ENCODE measurements at places on chromosomes 12 and 14.

DNA sequence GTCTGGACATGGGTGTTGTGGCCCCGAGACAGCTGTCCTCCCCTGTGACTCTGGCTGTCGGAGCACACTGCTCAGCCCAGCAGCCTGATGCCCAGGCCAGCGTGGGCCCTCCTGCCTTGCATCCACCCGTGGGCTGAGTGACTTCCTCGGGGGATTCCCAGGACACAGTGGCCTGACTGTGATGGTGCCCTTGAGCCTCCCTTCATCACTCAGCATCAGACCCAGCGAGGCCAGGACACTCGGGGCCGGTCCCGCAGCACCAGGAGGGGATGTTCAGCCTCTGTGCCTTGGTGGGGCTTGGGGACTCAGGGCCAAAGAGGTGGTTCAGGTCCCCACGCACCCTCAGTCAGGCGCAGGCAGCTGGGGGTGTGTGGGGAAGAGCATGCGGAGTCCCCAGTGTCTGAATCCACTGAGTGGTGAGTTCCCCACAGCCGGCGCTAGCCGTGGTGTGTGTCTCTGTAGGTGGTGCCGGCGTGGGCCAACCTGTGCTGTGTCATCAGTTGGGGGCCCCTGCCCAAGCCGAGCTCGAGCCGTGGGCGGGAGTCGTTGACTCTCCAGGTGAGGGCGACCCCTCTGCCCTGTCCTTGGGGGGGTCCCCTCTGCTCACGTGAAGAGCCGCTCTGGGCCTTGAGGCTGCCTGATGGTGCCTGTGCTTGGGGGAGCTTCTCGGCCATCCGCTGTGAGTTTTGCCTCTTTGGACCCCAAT lies 185.8 kb downstream of the ADGRD1 start:
- no peak for DNase-seq

DNA sequence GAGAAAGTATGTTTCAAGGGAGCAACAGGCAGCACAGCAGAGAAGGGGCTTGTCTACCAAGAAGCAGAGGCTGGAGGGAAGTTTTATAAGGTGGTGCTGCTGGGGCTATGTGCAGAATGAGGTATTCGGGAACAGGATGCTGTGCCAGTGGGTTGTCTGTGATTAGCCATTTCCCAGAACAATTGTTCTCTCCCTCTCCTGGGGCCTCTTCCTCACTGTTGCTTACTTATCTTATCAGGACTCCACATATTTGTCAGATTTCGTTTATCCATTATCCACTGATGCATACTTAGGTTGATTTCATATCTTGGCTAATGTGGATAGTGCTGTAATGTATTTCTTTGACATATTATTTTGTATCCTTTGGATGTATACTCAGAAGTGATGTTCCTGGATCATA lies 195.1 kb upstream of the RTL1 start:
- DNase-seq = no peak

- DNase-seq = no peak
Measured at GRCh38 chr12:95943330-95943842, at the start of gene AMDHD1. Gene AMDHD1, plus strand, starts transcription at chr12:95943331. Its CDS starts 68 bp downstream, at chr12:95943399.

DNA sequence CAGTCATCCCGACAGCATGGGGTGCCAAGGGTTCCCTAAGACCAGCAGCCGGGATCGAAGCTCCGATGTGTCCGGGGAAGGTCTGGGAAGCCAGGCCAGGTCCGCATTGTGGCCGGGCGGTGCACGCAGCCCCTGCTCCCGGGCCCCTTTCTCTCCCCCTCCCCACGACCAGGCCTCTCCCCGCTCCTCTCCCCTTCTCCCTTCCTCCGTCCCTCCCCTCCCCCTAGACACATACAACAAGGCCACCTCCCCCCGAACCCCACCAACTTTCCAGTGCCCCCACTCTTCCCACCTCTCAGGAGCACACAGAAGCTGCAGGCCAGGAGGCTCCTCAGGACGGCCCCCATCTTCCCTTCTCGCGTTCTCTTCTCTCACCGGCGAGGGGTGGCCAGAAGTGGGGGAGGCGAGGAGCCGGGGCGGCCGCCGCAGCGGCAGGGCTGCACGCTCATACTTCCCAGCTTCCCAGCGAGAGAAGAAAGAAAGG lies 413 bp downstream of the LRP6 start:
- no peak for DNase-seq

DNA sequence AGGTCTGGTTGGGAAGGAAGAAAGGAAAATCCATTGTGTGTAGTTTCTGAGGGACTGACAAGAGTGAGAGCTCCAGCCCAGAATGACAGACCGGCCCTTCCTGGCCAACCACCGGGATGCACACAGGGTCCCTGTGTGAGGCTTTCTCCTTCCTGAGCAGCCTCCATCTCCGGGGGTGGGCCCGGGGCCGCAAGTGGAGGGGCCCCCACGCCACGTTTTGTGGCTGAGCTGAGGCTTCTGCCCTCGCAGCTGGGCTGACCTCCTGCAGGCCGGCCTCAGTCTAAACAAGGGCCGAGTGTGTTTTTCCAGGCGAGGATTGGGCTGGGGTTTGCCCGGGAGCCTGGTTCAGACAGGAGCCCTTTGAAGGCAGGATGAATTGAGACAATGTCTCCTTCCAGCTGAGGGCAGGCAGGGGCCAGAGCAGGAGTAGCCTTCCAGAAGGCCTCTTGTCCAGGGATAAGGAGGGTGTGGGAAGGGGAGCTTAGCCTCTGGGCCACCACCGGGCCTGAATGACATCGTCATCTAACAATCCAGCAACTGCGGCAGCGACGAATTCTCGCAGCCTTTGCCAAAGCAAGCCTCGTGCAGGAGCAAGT lies 96.5 kb upstream of the NCOR2 start:
- DNase-seq = no peak

- DNase-seq = no peak
Measured at GRCh38 chr12:6520186-6520585, 14.1 kb upstream of the GAPDH start.

- no peak for DNase-seq
Measured at GRCh38 chr14:55348766-55349453, 62.7 kb downstream of the ATG14 start.

DNA sequence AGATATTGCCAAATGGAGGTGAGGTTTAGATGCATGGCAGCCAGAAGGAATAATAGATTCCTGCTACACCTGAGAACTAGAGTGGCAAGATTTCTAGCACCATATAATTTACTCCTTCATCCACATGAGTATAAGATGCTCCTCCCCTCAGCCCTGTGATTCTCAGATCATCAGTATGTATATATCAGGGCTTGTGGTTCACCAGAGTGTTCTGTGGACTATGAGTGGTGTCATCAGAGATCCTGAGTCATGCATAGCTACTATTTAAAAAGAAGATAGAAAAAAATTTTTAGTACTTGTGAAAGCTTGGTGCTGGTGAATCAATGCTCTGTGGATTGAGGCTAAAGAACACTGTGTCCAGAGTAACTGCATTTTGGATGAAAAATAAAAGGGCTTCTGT lies 285.9 kb downstream of the BMP4 start:
- peak; percentile 33 for DNase-seq

DNA sequence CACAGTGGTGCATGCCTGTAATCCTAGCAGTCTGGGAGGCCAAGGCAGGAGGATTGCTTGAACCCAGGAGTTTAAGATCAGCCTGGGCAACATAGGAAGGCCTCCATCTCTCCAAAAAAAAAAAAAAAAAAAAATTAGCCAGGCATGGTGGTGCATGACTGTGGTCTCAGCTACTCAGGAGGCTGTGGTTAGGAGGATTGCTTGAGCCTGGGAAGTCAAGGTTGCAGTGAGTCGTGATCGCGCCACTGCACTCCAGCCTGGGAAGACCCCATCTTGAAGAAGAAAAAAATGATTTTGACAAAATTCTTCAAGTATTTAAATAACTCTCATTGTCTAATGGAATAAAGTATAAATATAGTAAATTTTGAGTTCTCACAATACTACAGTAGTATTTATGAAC lies 219.2 kb upstream of the SSTR1 start:
- no peak for DNase-seq

DNA sequence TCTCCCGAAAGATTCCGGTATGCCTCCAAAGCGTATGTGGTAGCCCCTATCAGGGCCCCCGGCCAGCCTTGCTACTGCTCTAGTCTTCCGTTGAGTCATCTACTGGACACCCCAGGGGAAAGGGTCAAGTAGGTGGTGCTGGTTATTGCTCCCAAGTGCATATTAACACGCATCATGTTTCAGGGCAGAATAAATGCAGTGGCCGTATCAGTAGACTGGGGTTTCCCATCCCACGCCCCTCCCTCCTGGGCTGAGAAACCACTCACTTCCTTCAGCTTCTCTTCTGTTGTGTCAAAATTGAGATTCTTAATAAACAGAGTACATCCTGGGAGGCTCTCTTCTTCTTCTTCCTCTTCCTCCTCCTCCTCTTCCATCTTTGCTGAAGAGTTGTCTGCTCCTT lies 39.3 kb downstream of the RBM19 start:
- DNase-seq = no peak

- no peak for DNase-seq
Measured at GRCh38 chr14:79098324-79098723, 928.2 kb downstream of the NRXN3 start.

DNA sequence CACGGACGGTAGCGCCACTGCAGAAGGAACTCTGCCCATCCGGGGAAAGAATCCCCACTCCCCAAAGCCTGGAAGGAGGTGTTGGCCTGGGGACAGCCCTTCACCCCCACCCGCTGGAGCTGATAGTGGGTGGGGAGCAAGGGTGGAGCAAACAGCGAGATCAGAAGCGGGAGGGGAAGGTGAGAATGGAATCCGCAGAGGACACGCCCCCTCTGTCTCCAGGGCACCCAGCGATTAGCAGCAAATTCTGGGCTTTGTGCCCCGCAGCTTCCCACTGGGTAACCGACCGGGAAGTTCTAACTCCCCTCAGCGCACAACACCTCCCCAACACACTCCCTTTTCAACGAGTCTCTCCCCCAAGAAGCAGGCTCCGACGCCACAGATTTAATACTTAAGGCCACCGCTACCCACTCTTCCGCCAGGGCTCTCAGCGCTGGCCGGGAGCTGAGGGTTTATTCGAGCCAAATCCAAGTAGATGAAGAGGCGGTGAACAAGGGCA lies 1.4 kb downstream of the SLC25A29 start:
- no peak for DNase-seq

GRCh38 chr12:118637767-118638370 lies 261.5 kb downstream of the SUDS3 start:
- DNase-seq = no peak

- no peak for DNase-seq
Measured at GRCh38 chr12:64120568-64120967, 101.5 kb downstream of the KICS2 start.

DNA sequence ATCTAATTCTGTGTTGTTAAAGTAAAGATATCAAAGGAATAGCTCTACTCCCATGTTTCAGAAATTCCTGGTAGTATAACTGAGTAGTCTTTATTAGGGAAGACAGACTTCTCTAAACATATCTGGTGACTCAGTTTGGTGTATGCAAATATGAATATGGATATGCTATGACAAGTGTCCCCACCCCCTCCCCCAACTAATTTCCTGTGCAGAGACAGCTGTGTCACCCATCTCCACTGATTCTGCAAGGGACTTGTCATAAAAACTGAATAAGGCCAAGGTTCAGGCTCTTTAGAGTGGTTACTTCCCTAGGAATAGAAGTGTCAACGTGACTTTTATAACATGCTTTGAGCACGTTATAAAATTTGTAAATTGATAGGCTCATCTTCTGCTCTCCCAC lies 429.1 kb downstream of the DAD1 start:
- DNase-seq = no peak

- DNase-seq = no peak
Measured at GRCh38 chr12:27824126-27824842, 44.2 kb upstream of the MANSC4 start.

- no peak for DNase-seq
Measured at GRCh38 chr12:104784592-104784991, 173.5 kb downstream of the SLC41A2 start.

- DNase-seq = no peak
Measured at GRCh38 chr12:4283512-4284255, 10.1 kb downstream of the CCND2 start.

GRCh38 chr14:91879196-91879595 lies 11.9 kb upstream of the TC2N start:
- no peak for DNase-seq

GRCh38 chr14:71165121-71166031 lies 258.1 kb downstream of the PCNX1 start:
- DNase-seq = no peak

DNA sequence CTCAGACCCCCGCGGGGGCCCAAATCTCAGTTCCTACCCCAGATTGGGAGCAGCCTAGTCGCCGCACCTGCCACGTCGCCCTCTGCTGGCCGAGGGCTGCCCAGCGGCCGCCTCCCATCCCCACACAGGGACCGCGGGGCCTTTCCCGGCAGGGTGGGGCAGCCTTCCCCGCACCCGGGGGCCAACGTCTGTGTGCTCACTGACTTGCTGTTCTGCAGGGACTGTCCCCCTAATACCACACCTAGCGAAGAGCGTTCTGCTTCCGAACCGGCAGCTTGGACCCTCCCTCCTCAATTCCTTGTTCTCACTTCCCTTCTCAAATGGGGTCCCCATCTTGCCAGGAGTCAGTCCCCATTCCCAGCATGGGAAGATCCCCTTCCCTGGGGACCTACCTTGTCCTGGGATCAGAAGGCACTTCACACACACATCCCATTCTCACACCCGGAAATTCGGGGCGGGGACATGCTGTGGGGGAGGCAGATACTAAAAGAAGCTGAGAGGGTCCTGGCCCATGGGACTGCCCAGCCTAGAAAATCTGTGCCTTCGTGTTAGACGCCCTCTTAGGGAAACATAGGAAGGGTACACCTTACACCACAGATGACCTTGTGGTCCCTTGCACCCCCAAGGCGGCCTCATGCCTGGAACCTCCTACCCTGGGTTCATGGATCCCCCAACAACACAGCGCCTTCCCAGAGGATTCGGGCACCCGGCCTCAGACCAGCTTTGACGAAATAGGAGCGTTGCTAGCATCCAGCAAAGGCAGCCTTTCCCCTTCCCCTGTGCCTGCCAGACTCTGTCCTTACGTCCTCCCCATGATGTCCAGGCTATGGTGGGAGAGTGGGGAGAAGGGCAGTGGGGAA lies 16.4 kb downstream of the ACVRL1 start:
- no peak for DNase-seq

- DNase-seq = no peak
Measured at GRCh38 chr12:112837629-112838197, 46.2 kb downstream of the RPH3A start.

GRCh38 chr12:74328623-74329022 lies 209.0 kb upstream of the ATXN7L3B start:
- DNase-seq = no peak

DNA sequence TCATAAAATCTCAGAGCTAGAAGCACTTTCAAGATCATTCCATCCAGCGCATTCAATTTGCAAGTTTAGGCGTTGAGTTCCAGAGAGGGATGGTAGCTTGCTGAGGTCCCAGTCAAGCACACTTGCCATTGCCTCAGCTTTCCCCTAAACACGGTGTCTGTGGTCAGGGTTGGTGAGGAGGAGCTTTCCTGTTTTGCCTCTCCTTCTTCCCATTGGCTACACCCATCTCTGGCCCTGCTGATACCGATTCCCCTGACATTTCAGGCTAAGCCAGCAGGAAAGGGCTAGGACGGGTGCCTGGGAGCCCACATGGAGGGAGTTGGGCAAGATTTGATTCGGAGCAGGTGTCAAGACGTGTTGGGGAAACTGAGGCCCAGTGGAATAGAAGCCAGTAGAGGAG lies 9.1 kb downstream of the NFATC4 start:
- no peak for DNase-seq

GRCh38 chr12:32032205-32032810 lies 73.1 kb downstream of the RESF1 start:
- no peak for DNase-seq

- no peak for DNase-seq
Measured at GRCh38 chr14:54617467-54617866, 50.5 kb downstream of the SAMD4A start.

Data from AG04449 (cell line).